Hippocampal formation (tissue), 2 donors: ENCODE measurements at places on chromosomes 1 and 21.

DNA sequence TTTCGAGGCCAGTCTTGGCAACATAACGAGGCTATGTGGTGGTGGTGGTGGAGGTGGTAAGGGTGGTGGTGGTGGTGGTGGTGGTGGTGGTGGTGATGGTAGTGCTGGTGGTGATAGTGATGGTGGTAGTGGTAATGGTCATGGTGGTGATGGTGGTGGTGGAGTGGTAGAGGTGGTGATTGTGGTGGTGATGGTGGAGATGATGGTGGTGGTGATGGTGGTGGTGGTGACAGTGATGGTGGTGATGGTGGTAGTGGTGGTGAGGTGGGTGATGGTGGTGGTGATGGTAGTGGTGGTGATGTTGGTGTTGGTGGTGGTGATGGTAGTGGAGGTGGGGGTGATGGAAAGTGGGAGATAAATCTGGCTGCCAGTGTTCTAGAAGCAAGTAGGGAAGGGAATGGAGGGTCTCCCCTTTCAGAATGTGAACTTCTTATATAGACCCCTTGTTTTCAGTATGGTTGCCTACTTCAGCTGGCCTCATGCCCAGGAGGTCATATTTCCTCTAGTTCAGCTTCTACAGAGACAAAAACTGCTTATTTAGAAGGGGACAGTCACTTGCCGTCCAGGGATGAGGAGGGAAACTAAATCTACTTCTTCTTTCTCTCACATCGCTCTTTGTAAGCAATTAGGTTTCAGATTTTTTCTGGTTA is 27.5 kb downstream of the SH3BGR start:
- no peak for DNase-seq

DNA sequence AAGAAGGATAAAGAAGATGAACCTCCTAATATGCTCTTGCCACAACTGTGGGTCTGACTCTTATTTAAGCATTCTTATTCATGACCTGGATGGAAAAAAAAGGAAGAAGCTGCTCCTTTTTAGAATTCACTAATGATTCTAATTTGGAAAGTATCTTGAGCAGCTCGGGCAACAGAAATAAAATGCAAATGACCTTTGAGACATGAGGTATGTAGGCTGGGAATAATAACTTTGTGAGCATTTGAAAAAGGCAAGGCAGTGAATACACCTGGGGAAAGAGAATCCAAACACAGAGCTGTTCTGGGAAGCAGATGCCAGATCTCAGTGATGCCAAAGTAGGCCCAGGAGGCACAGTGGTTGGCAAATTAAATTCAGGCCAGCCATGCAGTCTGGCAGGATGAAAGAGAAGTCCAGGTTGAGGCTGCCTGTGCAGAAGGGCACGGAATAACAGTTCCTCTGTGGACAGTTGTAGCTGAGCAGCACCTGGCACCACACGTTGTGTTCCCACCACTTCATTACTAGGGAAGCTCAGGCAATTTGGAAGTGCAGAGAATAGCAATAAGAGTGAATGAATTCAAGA is 320.8 kb upstream of the ST6GALNAC5 start:
- no peak for DNase-seq

DNA sequence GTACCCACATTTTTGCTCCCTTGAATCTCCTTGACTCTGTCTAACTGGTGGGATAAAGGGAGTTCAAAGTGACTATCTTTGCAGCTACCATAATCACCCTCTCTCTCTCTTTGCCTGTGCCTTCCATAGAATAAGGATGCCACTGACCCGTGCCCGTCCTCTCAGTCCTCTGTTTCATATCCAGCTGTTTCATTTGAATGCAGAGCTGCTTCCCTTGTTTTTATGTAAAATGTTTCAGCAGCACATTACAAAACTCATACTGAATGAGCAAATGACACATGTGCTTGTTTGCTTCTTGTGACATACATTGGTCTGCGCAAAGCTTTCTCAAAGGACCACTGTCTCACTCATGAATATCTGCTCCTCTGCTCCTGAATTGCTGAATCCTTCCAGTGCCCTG is 38.4 kb downstream of the CDC42 start:
- DNase-seq: no peak

DNA sequence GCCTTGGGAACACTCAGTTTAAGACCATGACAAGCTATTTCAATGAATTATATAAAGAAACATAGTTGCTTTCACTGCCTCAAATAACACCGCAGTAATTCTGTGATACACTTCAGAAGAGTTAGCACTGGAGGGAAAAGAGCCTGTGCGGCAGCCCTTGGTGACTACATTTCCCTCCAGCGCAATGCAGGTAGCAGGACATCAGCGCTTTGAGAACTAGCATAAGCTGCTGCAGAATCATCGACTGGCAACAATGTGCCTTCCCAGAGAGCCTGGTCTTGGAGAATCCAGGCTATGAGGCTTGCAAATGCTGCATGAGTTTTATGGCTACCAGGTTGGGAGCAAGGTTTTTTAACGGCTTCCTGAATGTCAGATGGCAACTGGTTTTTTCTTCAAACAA is 7.5 kb downstream of the NRIP1 start:
- no peak for DNase-seq

DNA sequence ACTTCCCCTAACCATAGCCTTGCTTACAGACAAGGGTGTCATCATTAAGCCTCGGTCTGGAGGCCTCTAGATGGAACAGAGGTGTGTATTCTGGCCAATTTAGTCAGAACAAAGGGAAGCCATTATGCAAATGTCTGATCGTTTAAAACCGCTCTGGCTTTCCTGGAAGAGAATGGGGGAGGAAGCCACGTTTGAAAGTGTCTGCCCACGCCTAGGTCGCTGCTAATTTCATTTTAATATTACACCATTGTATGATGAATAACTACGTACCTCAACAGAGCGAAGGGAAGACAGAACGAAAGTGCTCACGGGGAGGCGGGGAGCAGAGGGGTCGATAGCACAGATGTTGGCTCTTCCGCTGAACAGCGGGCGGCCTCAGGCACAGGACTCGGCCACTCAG is 41.1 kb upstream of the CSF3R start:
- DNase-seq: no peak

- DNase-seq: no peak
These were observed at the start of gene CFAP45 for GRCh38 chr1:159900086-159900680. Gene CFAP45, minus strand, starts transcription at chr1:159900165. Its CDS starts 67 bp downstream, at chr1:159900098.

GRCh38 chr1:79955966-79956365 is 949.4 kb upstream of the ADGRL4 start:
- no peak for DNase-seq
